Stimulated activated CD4-positive, alpha-beta T cell treated with anti-CD3 and anti-CD28 coated beads, Interleukin-2, amount 100 ng/mL, for 4 hours (primary cell): ENCODE measurements at places on chromosomes 13 and 19.

- DNase-seq: no peak
Measured at GRCh38 chr13:47256618-47257017, 359.8 kb upstream of the HTR2A start.

- no peak for DNase-seq
Measured at GRCh38 chr13:24648983-24649687, 31.1 kb upstream of the ATP12A start.

- no peak for DNase-seq
Measured at GRCh38 chr13:24491845-24492244, 20.7 kb downstream of the PARP4 start.

GRCh38 chr13:75258159-75258782, 223.7 kb downstream of the TBC1D4 start:
- no peak for DNase-seq

- no peak for DNase-seq
Measured at GRCh38 chr19:31185261-31185660, 164.0 kb downstream of the TSHZ3 start.

DNA sequence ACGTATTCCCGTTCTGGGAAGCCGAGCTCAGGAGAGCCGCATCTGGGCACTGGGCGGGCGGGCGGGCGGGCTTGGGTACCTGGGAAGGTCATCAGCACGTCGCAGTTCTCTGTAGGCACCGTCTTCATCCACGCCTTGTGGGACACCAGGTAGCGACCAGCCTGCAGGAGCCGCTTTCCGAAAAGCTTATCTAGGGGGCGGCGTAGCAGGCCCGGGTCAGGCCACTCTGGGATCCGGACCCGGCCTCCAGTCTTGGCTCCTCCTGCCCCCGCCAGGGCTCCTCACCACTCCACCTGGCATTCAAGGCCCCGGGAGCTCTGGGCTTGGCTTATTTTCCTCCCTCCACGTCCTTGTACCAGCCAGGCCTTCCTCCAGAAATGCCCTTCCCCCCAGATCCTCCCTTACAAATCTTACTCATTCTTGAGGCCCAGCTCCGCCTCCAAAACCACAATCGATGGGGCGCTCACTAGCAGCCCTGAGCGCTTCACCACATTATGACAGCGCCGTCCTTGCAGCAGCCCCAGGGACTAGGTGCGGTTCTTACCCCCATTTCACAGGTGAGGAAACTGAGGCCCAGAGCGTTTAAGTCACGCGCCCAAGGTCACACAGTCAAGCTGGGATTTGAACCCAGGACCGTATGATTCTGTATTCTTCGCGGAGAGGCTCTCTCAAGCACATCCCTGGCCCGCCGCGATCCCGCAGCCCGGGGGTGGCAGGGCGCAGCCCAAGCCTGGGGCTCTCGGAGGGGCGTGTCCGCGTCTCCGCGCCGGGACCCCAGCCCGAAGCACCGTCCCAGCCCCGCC, 843 bp downstream of the ANO8 start:
- DNase-seq: peak; percentile 74

DNA sequence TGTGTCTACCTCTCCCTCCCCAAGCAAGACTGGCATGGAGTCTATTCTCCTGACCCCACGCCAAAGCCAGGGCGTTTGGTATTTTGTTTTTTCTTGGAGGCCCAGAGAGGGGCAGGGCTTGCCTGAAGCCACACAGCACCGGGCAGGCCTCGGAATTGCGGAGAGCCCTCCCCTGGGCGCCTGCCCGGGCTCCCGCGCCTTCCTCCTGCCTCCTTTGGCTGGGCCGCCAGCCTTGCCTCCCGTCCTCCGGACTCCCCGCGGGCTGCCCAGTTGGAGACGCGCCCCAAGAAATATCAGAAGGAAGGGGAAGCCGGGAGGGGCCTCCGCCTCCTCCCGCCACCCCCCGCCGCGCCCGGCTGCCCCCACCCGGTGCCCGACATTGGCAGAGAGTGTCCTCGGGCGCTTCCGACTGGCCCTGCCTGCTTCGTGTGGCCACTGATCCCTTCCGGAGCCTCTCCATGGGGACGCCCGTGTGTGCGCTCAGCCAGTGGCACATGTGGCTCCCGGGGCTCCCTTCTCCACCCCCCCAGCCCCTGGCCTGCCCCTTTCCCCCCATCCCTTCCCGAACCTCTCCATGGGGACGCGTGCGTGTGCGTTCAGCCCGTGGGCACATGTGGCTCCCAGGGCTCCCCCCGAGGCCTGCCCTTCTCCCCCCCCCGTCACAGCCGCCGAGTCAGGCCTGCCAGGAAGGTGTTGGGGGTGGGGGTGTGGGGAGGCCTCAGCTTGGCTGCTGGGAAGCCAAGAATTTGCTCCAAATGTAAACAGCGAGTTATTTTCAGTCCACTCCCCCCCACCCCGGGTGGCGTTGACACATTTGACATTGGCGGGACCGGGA, 37.3 kb downstream of the NFIC start:
- DNase-seq: no peak

DNA sequence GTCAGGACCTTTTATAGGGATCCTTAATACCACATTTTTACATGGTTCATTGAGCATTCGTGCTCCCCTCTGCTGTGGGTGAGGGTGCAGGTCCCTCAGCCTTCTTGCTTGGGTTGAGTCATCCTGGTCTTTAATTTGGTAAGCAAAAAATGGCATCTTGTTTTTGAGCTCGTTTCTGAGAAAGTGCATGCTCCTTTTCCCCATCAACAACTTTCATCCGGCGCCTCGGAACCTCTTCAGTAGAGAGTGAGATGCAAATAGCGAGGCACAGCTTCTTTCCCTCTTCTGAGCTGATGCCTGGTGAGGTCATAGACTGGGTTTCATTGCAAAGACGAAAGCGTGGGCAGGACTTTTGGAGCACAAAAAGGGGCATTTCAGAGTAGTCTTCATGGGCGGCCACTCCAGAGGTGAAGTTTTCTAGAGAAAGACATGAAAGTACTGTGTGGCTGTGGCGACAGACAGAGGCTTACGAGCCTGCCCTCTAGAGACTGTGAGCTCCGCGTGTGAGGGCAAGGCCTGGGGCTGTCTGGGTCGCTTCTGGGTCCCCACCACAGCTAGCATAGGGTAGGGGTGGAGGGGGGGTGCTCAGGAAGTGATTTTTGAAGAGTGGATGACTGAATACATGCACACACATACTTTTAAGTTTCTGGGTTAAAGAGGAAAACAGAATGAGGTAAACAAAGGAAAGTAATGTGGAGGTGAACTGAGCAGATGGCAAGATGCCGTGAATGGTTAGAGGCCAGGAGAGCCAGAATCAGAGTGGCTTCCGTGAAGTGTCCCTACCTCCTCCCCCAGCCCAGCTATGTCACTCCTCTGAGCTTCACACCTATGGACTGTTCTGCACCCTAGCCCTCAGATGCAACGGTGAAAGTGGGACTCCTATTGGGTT, 44.3 kb downstream of the BBC3 start:
- peak; percentile 79 for DNase-seq

DNA sequence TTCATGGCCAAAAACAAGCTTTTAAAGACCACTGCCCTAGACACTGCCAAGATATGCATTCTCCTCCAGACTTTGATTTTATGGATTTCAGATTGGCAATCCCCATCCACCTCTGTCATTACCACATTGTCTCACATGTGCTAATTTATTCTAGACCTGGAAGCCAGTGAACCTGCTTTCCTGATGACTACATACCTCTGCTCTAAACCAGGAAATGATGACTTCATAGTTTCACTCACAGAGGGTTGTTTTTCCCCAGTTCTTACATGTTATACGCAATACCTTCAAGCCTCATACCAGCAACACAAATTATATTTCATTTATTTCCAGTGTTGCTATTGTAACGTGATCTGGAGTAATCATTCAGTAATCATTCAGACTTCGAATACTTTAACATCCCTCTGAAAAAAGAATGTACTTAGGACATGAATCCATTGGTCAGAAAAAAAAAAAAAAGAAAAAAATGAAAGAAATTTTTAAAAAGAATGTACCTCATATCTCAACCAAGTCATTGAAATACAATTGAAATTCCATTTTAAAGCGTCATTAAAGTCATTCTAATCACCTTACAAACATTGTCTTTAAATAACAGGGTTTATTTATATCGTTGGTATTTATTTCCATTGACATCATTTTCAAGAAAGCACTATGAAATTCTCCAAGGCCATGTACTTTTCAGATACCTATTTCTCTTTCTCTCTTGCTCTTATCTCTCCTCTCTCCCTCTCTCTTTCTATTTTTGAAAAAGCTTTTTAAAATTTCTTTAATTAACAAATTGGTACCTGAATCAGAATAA, 33.4 kb upstream of the KLF5 start:
- DNase-seq: no peak

DNA sequence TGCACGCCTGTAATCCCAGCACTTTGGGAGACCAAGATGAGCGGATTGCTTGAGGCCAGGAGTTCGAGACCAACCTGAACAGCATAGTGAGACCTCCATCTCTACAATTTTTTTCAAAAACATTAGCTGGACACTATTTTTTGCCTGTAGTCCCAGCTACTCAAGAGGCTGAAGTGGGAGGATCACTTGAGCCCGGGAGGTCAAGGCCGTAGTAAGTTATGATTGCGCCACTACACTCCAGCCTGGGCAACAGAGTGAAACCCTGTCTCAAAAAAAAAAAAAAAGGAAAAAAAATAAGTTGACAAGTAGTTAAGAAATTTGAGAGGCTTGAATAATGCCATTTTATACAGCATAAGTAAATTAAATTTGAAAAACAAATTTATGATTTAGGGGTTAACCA, 330.6 kb downstream of the MYO16 start:
- DNase-seq: no peak

- no peak for DNase-seq
Measured at GRCh38 chr13:44605275-44605674, 29.1 kb upstream of the TSC22D1 start.

GRCh38 chr13:33904431-33904830, 86.5 kb downstream of the RFC3 start:
- DNase-seq: no peak

- DNase-seq: no peak
Measured at GRCh38 chr13:80399340-80400163, 58.6 kb upstream of the SPRY2 start.

- DNase-seq: no peak
Measured at GRCh38 chr19:15841875-15842569, 26.6 kb upstream of the OR10H1 start.

DNA sequence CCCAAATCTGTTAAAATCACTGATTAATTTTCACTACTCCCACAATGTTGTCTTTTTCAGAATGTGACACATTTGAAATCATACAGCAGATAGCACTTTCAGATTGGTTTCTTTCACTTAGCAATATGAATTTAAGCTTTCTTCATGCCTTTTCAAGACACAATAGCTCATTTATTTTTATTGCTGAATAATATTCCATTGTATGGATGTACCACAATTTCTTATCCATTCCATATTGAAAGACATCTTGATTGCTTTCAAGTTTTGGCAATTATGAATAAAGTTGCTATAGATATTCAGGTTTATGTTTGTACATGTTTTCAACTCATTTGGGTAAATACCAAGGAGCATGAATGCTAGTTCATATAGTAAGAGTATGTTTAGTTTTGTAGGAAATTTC, 2635.6 kb upstream of the PCDH20 start:
- DNase-seq: no peak

DNA sequence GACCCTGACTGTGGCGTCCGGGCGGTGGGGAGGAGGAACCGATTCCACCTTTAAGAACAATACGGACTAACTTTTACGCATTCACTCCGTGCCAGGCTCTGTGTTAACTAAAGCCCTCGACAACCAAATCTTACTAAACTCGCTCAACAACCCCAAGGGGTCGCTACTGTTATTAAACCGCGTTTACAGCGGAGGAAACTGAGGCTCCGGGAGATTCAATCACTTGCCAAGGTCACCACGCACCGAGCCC, 1.2 kb downstream of the SAMD1 start:
- DNase-seq: no peak

- no peak for DNase-seq
Measured at GRCh38 chr13:31394506-31394905, 194.7 kb downstream of the B3GLCT start.

DNA sequence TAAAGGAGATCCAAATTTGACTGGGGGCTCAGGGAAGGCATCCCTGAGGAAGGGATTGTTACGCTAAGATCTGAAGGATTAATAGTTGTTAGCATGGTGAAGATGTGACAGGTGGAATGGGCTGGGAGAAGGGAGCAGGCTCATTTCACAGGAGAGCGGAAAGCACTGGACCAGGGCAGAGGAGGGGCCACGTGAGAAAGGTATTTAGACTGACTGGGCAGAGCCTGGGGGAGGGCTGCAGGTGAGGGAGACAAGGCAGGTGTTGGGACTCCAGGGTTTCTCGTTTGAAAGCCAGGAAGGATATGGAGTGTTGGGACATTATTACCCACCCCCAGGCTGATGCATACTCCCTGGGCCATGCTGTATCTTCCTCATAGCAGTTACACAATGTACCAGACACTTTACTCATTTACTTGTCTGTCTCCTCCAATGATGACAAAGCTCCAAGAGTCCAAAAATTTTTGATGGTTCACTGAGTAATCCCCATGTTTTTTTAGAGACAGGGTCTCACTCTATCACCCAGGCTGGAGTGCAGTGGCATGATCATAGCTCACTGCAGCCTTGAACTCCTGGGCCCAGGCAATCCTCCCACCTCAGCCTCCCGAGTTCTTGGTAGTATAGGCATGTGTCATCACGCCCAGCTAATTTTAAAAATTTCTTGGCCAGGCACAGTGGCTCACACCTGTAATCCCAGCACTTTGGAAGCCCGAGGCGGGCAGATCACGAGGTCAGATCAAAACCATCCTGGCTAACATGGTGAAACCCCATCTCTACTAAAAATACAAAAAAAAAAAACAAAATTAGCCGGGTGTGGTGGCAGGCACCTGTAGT, 2.3 kb downstream of the TRAPPC6A start:
- no peak for DNase-seq

DNA sequence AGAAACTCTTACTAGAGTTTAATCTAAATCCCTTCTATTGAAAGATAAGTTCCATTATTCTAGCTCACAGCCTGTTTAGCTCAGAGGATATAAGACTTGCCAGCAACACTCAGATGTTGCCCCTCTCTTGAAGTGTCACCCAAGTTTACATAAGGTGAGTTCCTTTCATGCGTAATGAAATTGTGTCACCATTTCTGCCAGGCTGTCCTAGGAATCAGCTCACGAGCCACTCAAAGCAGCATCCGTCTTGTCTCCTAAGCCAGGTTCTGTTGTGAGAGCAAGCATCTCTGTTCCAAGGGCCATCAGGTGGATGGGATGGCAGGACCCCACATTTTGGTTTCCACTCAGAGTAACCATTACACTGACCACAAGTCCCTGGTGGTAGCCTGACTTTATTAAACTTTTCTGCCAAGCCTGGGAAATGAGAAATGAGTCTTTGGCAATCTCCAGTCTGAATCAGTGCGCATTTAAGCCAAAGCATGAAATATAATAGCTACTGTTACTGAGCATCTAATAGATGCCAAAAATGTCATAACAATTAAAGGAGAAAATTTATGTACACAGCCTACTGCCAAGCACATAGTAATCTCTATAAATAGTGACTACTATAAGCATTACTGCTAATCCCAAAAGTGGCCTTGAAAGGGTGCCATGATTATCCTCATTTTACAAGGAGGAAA, 179.6 kb upstream of the MIR17HG start:
- DNase-seq: no peak

- no peak for DNase-seq
Measured at GRCh38 chr13:59743195-59743594, 420.5 kb downstream of the DIAPH3 start.
